Gastrocnemius medialis (tissue), 4 donors: ENCODE measurements at places on chromosomes 2 and 18.

- H3K27ac ChIP-seq: peak overlapping the region; percentile 39
- H3K4me1 ChIP-seq: peaks cover 8% of the 10 kb centered on the region
- H3K27me3 ChIP-seq: no peaks in the 10 kb centered on the region
- peak; percentile 62 for DNase-seq
- no peaks in the 10 kb centered on the region for H3K36me3 ChIP-seq
Observed at GRCh38 chr2:101265893-101266499, 13.3 kb downstream of the CNOT11 start.

GRCh38 chr18:24910221-24910620, 441.7 kb downstream of the ZNF521 start:
- no peak overlapping the region for H3K27ac ChIP-seq
- H3K4me3 ChIP-seq: no peak overlapping the region
- no peaks in the 10 kb centered on the region for H3K36me3 ChIP-seq
- H3K27me3 ChIP-seq: no peaks in the 10 kb centered on the region

- H3K36me3 ChIP-seq: no peaks in the 10 kb centered on the region
- no peak overlapping the region for H3K4me3 ChIP-seq
- H3K4me1 ChIP-seq: peaks cover 6% of the 10 kb centered on the region
- DNase-seq: no peak
Observed at GRCh38 chr2:190333928-190334327, 9.5 kb upstream of the INPP1 start.

- peaks cover 12% of the 10 kb centered on the region for H3K4me1 ChIP-seq
- no peaks in the 10 kb centered on the region for H3K36me3 ChIP-seq
- no peak for DNase-seq
- no peak overlapping the region for H3K4me3 ChIP-seq
- no peaks in the 10 kb centered on the region for H3K27me3 ChIP-seq
Observed at GRCh38 chr2:24586955-24587354, 95.9 kb downstream of the NCOA1 start.

GRCh38 chr18:57437402-57437765, 2.2 kb downstream of the ONECUT2 start:
- H3K36me3 ChIP-seq: no peaks in the 10 kb centered on the region
- no peak overlapping the region for H3K27ac ChIP-seq
- H3K4me3 ChIP-seq: peak overlapping the region; percentile 21
- no peak for DNase-seq
- peaks cover 51% of the 10 kb centered on the region for H3K4me1 ChIP-seq
- peaks cover 94% of the 10 kb centered on the region for H3K27me3 ChIP-seq

- no peak overlapping the region for H3K4me3 ChIP-seq
- no peak overlapping the region for H3K27ac ChIP-seq
- no peaks in the 10 kb centered on the region for H3K4me1 ChIP-seq
- no peaks in the 10 kb centered on the region for H3K27me3 ChIP-seq
- no peak for DNase-seq
- H3K36me3 ChIP-seq: no peaks in the 10 kb centered on the region
Observed at GRCh38 chr2:18238209-18238608, 322.2 kb downstream of the RDH14 start.

- H3K27ac ChIP-seq: no peak overlapping the region
- H3K27me3 ChIP-seq: no peaks in the 10 kb centered on the region
- H3K36me3 ChIP-seq: no peaks in the 10 kb centered on the region
- no peak for DNase-seq
- no peak overlapping the region for H3K4me3 ChIP-seq
- H3K4me1 ChIP-seq: no peaks in the 10 kb centered on the region
Observed at GRCh38 chr2:16272038-16272788, 331.9 kb downstream of the MYCN start.

DNA sequence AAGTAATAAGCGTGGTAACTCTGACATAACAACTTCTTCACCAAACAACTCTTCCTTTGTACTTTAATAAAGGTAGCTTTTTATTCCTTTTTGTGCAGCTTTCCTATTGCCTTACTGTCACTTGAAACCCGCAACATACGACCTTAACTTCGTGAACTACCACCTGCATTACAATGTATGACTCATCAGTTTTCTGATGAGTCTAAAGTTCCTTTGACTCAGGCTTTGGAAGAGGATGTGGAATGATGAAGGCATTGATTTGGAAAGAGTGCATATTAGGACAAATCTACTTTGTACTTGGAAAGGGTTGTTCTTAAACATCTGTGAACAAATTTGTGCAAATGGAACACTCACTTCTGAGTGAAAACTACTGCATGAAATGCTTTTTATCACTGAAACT, 1012.1 kb downstream of the TMEM182 start:
- no peaks in the 10 kb centered on the region for H3K4me1 ChIP-seq
- DNase-seq: no peak
- no peaks in the 10 kb centered on the region for H3K27me3 ChIP-seq
- H3K27ac ChIP-seq: no peak overlapping the region
- no peaks in the 10 kb centered on the region for H3K36me3 ChIP-seq

- DNase-seq: no peak
- H3K27ac ChIP-seq: peak overlapping the region; percentile 66
- H3K4me3 ChIP-seq: no peak overlapping the region
- no peaks in the 10 kb centered on the region for H3K27me3 ChIP-seq
Observed at GRCh38 chr2:62305421-62306176, 109.7 kb downstream of the B3GNT2 start.

DNA sequence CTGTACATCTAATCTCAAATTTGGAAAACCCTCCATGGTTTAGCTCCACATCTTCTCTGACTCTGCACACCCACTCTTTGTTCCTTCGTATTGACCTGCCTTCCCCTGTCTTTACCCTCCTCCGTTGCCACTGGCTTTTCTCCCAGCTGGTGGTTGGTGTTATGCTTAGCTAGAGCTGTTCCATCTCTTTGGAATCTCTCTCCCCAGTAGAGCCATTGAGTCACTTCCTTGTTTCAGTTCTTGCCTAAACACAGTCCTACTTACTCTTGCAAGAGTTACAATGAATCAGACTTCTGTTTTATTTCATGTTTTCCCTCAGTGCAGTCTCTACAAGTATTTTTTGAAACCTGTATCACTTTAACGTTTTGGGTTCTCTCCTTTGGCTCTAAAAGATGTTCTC, 263.9 kb downstream of the LTBP1 start:
- H3K27me3 ChIP-seq: no peaks in the 10 kb centered on the region
- H3K36me3 ChIP-seq: no peaks in the 10 kb centered on the region
- H3K27ac ChIP-seq: no peak overlapping the region
- no peak for DNase-seq
- no peak overlapping the region for H3K4me3 ChIP-seq
- H3K4me1 ChIP-seq: no peaks in the 10 kb centered on the region

DNA sequence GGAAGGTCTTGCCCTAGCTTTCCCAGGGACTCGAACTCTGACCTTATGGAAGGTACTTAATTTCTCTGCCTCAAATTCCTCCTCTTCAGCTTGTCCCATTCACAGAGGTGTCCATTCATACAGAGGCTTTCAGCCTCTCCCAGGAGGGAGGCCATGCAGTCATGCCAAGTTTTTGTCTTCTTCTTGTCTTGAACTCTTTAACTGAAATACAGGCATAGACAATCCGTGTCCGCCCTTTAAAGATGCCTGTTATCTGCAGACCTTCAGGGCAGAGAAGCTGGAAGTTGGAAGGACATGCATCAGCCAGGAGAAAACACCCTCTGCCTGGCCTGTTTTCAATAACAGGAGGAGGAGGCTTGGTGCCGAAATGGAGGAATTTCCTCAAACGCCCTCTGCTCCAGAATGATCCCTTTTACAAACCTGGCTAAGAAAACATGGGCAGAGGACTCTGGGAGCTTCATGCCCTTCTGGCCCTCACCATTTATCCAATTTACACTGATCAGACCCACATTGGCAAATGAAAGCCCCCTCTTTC, 308.3 kb downstream of the MYCN start:
- no peak for DNase-seq
- no peak overlapping the region for H3K27ac ChIP-seq
- H3K4me3 ChIP-seq: no peak overlapping the region
- H3K4me1 ChIP-seq: no peaks in the 10 kb centered on the region
- no peaks in the 10 kb centered on the region for H3K36me3 ChIP-seq
- no peaks in the 10 kb centered on the region for H3K27me3 ChIP-seq

DNA sequence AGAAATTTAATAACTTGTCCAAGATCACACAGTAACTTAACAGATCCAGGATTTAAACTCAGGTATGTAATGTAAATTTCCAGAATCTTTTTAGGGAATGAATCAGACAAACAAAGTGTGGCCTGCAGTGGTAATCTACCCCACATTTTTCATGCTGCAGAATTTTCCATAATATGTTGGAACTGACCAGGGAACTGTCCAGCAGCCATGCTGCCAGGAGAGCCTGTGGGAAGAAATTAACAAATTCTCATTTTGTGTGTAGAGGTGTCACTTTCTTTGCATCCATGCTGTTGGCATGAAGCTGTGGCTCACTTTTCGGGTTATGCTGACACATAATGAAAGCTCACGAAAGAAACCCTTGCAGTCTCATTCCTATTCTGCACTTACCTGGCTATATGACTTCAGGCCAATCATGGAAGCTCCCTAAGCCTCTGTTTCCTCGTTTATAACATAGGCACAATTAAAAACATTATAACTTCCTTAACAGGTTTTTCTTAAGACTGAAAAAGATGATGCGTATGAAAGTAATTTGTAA, 54.7 kb downstream of the CDKL4 start:
- H3K4me1 ChIP-seq: no peaks in the 10 kb centered on the region
- DNase-seq: no peak
- no peak overlapping the region for H3K4me3 ChIP-seq
- H3K27ac ChIP-seq: no peak overlapping the region
- H3K36me3 ChIP-seq: no peaks in the 10 kb centered on the region

- DNase-seq: no peak
- no peaks in the 10 kb centered on the region for H3K27me3 ChIP-seq
- no peak overlapping the region for H3K27ac ChIP-seq
- no peaks in the 10 kb centered on the region for H3K4me1 ChIP-seq
Observed at GRCh38 chr2:190759749-190760213, 110.9 kb downstream of the NAB1 start.

DNA sequence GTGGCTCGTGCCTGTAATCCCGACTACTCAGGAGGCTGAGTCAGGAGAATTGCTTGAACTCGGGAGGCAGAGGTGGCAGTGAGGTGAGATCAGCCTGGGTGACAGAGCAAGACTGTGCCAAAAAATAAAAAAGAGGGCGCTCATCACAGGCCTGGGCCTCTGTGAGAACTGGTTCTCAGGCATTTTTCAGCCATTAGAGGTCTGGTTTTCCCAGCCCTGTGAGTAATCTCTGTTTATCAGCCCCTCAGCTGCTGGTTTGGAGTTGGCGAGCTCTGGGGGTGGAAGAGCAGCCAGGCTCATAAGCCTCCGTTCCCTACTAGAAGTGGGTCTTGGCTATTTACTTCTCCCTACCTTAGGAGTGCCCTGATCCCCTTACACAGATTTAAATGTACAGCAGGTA, 53.1 kb downstream of the CHRNA1 start:
- no peak overlapping the region for H3K4me3 ChIP-seq
- H3K4me1 ChIP-seq: no peaks in the 10 kb centered on the region
- H3K27ac ChIP-seq: no peak overlapping the region
- H3K27me3 ChIP-seq: no peaks in the 10 kb centered on the region

DNA sequence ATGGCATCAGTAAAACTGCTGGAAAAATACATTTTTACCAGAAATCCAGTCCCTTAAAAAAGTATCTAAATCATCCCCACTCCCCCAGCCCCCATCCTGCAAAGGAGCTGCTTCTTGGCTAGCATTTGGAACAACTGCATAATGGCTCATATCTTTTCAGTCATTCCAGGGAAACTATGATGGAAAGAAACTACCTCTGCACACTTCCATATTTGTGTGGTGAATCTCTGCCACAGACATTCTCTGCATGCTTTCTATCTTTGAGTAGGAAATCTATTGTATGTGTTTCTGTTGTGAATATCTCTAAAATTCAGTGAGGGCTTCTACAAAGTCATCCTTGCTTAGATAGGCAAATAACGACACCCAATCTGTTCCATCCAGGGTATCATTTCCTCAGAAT, 632.3 kb downstream of the LRP1B start:
- H3K36me3 ChIP-seq: no peaks in the 10 kb centered on the region
- no peak for DNase-seq
- H3K4me3 ChIP-seq: no peak overlapping the region

- no peak overlapping the region for H3K27ac ChIP-seq
- no peak overlapping the region for H3K4me3 ChIP-seq
- H3K27me3 ChIP-seq: no peaks in the 10 kb centered on the region
- no peaks in the 10 kb centered on the region for H3K4me1 ChIP-seq
Observed at GRCh38 chr18:46466234-46467160, 190.5 kb downstream of the LOXHD1 start.

GRCh38 chr18:1133541-1133940, 228.9 kb downstream of the ADCYAP1 start:
- no peaks in the 10 kb centered on the region for H3K36me3 ChIP-seq
- H3K4me1 ChIP-seq: no peaks in the 10 kb centered on the region

DNA sequence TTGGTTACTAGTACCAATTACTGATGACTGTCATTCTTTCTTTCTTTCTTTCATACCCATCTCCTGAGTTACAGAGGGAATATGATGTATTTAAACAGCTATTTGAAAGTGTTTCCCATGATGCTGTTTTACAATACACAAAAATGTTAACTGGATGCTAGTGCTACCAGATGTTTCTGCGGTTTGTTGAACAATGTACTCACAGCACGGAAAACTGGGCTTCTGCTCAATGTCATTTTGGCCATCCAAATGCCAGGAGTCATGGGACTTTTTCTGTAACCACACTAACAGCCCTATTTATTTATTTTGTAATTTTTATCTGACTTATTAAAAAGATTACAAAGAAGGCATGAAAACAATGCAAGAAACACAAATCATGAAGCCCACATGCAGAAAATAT, 313.8 kb downstream of the RIT2 start:
- H3K4me3 ChIP-seq: no peak overlapping the region
- no peak for DNase-seq
- H3K27ac ChIP-seq: no peak overlapping the region
- no peaks in the 10 kb centered on the region for H3K4me1 ChIP-seq
- no peaks in the 10 kb centered on the region for H3K27me3 ChIP-seq
- H3K36me3 ChIP-seq: no peaks in the 10 kb centered on the region

DNA sequence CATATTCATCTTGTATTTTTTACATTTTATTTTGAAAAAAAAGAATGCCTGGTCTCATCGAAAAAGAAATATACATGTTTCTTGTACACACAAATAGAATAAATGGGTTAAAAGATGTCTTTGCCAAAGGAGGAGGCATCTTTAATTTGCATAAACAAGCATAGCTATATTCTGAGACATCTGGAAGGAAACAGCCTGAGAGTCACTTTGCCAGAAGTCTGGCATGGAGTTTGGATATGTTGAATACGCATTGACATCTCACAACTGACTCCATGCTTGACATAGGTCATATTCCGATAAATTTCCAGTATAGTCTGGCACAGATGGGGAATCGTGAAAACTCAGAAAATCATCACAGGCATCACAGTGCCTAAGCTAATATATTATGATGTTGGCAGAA, 1317.5 kb upstream of the CELF4 start:
- no peak overlapping the region for H3K4me3 ChIP-seq
- DNase-seq: no peak
- H3K36me3 ChIP-seq: no peaks in the 10 kb centered on the region
- no peaks in the 10 kb centered on the region for H3K4me1 ChIP-seq
- H3K27me3 ChIP-seq: no peaks in the 10 kb centered on the region

DNA sequence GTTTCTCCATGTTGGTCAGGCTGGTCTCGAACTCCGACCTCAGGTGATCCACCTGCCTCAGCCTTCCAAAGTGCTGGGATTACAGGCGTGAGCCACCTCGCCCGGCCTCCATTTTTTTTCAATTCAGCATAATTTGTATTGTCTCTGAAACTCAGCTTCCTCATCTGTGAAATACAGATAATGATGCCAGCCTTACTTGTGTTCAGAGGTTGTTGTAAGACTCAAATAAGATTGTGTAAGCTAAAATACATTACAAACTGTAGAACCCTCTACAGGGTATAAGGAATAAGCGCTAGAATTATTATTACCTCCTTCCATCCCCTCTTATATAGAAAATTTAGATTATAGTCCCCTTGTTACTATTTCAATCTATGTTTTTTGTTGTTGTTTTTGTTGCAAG, 24.8 kb upstream of the STARD7 start:
- H3K36me3 ChIP-seq: no peaks in the 10 kb centered on the region
- DNase-seq: no peak
- no peak overlapping the region for H3K27ac ChIP-seq
- H3K27me3 ChIP-seq: no peaks in the 10 kb centered on the region
- peaks cover 8% of the 10 kb centered on the region for H3K4me1 ChIP-seq
